ENCODE measurements at places on chromosomes 2 and 18.

DNA sequence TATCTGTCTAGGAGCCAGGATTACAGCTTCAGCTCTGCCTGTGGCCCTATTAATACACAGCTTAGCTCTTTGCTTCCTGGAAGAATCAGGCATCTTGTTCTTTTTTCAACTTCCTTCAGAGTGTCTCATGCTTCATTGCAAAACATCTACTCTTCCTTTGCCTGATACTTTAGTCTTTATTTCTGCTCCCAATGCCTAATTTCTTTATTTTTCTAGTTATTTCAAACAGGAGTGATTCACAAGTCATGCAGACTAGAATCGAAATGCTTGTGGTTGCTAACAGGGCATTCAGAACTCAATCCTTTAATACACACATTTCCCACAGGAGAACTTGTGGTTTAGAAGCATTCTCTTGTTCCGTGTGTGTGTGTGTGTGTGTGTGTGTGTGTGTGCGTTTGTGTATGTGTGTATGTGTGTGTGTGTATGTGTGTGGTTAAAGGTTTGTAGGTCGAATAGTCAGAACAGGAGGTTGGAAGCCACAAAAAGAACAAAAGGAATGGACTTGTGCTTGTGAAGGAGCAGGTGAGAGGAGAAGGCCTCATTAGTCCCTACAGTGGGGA lies 28.3 kb upstream of the INSIG2 start:
- no peak for DNase-seq

DNA sequence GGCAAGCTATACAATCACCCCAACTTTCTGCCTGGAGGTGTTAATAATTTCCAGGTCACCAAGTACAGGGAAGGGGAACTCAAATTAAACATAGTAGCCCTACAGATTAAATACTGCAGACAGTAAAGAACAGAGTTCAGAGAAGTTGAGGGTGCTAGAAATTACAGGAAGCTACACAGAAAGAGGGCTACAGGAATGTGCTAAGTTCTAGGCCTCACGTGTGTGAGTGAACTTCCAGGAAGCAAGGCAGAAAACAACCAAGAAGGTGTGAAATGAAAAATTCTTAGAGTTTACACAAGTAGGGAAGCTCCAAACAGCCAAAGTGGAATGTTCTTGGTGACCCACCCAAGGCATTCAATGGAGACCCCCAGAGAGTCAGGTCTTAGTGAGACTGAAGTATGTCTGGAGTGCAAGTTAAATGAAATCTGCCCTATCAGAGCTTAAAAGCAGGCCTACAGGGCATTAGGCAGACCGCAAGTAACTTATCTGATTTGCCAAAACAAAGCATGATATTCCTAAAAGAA lies 58.1 kb upstream of the RNU4ATAC start:
- DNase-seq = no peak

- DNase-seq = no peak
Observed at GRCh38 chr2:121501554-121501953, 29.1 kb upstream of the RNU4ATAC start.

- no peak for DNase-seq
Observed at GRCh38 chr18:79299272-79299671, 96.5 kb upstream of the NFATC1 start.

DNA sequence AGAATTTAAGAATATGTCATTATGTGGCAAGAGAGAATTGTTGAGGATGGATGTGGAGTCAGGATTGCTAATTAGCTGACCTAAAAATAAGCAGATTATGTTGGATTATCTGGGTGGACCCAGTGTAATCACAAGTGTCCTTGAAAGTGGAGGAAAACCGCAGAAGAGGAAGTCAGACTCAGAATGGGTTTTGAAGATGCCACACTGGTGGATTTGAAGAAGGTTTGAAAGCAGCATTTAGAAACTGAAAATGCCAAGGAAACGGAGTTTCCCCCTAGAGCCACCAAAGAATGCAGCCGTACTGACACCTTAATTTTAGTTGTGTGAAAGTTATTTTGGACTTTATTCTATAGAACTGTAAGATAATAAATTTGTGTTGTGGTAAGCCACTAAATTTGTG lies 41.6 kb upstream of the DPP10 start:
- no peak for DNase-seq

GRCh38 chr2:70922235-70923234 lies 13.2 kb upstream of the ATP6V1B1 start:
- DNase-seq = no peak

DNA sequence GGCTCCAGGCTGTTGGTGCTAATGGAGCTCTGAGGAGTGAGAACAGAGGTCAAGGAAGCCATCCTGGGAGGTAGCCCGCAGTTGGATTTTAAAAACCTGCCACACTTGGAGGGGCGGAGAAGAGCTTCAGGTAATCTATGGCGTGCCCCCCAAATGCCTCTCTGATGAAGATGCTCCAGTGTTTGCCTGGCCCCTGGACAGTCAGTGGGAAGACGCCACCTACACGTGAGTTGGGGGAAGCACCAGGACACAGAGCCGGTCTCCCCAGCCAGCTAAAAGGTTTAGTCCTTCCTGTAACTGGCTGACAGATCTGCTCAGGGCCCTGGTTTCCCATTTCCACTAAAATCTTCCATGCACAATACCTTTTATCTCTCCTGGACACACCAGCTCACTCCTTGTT lies 225.0 kb downstream of the TTC32 start:
- peak; percentile 52 for DNase-seq

DNA sequence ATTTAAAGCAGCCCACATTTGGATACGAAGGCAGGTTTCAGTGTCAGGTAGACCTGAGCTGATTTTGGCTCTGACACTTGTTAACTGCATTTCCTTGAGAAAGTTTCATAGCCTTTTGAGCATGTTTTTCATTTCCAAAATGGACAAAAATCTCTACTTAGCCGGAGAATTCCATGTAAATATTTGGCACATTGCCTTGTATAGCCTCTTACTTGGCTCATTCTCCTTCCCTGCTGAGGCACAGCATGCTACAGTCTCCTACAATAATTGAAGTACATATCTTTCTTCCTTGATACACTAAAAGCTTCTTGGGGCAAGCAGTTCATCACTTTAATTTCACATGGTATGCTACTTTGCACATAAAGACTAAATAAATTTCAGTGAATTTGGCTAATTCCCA lies 772.2 kb upstream of the CHAC2 start:
- no peak for DNase-seq

DNA sequence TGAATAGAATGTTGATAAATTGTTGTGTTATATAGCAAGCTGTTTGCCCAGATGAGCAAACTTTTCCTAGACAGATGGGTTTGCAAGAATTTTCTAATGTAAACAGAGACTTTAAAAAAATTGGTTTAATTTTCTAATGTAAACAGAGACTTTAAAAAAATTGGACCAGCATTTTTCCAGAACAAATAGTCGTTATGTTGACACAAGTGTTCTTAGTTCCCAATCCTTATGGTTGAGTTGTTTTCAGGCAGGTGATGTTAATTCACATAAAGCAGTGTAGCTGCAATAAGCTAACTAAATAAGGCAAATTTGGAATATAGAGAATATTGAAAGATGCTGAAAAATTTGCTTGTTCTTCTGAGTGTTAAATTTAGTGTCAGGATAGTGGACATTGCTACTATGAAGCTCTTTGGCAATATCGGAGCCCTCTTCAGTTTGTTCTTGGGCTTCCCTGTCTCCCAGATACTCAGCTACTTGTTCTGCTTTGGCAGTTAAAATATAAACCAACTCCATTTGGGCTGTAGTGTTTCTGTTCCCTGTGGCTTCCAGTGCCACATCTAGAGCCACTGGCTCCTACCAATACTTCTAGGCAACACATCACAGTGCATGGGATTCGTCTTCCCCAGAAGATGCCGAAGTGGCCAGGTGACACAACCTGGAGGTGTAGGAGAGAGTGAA lies 105.7 kb downstream of the DYNAP start:
- no peak for DNase-seq

DNA sequence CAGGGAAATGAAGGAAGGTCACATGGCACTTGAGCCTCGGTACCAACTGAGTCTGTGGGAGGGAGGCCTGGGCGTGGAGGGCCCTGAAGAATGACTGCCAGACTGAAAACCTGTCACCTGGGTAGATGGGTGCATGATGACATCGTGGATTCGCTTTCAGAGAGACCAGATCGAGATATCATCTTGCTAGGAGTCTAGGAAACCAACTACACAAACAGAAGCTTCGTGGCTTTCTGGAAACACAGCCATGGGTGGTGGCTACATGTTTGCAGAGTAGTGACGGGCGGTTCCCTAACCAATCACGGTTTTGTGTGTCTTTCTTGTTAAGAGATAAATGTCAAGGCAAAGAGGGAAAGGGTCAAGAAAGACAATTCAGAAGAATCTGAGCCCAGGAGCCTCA lies 155.0 kb downstream of the EIPR1 start:
- DNase-seq = no peak

DNA sequence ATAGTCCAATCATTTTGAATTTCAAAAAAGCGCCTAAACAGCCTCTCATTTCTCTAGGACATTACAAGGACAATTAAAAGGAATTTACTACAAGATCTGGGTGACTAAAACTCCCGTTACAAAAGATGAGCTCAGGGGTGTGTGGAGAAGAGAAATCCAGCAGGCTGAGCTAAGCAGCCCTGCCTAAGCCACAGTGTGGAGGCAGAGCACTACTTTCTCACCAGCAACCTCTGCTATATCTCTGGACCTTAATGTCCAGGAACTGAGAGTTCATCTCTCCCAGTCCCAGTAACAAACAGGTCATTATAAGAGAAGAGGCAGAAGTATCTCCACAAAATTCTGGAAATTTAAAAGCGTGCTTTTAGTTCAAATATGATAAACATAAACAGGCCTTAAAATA lies 18.9 kb upstream of the ANKRD62 start:
- DNase-seq = peak; percentile 24

DNA sequence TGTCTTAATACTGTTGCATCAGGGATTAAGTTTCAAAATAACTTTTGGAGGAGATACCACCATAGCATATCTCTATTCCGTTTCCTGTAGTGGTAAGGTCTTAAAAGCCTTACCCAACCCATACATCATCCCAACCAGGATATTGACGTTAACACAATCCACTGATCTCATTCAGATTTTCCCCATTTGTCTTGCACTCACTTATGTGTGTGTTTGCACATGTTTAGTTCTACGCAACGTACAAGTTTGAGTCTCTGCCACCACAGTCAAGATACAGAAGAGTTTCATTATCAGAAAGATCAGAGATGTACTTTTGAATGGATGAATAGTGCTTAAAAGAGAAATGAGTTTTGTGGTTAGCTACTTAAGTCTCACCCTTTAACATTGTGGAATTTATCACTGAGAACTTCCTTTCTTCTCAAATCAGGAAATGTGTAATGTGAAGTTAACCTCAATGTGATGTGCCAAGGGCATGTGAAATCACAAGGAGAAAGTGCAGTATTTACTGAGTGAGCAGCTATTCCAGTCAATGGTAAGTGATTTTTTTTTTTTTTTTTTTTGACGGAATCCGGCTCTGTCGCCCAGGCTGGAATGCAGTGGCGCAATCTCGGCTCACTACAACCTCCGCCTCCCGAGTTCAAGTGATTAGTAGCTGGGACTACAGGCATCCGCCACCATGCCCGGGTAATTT lies 69.2 kb upstream of the EPHA4 start:
- no peak for DNase-seq

DNA sequence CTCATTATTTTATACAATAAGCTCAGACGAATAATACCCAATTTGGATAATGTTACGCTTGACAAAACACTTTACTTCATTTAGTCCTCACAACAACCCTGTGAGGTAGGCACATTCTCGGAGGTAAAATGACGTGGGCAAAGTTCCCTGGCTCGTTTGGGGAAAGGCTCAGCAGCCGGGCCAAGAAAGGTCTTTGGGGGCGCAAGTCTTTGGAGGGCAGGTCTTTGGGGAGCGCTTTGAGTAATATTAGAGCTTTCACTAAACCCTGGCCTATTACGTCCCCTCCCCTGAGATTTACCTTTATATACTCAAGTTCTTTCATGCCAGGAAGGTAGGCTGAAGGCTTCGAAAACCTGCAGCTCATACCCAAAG lies 427 bp downstream of the RBKS start:
- no peak for DNase-seq

DNA sequence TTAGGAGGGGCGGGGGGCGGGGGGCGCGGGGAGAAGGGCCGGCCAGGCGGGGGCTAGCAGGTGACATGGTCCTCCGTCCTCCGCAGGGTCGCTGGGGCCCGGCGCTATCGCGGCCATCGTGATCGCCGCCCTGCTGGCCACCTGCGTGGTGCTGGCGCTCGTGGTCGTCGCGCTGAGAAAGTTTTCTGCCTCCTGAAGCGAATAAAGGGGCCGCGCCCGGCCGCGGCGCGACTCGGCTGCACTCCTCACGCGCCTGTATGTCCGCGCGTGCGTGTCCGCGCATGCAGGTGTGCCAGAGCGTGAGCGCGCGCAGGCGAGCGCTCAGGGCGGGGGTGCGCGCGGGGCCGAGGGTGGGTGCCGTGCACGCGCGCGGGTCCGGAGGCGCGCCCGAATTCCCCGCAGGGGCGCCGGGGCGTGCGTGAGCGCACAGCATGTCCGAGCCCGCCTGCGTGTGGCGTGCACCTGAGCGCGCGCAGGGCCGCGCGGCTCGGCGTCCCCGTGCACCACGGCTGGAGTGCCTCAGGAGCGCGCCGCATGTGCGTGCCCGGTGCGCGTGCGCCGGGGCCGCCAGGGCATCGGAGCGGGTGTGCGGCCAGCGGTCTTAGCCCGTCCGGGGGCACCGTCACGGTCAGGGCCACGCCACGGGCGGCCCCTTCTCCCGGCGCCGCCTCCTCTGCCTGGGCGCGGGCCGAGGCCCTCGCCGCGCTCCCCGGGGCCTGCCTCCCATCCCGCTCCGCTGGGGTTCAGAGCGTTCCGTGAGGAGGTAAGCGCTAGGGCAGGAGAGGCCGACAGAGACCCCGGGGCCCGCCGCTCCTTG lies 6.3 kb downstream of the SNORC start:
- DNase-seq = peak; percentile 70

DNA sequence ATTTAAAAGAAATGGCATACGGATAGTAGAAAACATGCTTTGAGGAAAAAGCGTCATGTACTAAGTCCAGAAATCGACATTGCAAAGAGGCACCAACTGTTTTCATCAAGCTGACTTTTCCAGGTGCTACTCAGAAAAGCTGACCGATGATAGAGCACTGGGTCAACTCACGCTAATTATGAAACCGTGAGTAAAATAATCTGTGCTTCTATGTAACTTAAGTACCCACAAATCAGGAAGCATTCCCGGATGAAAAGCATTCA lies 353 bp upstream of the NUP35 start:
- no peak for DNase-seq

DNA sequence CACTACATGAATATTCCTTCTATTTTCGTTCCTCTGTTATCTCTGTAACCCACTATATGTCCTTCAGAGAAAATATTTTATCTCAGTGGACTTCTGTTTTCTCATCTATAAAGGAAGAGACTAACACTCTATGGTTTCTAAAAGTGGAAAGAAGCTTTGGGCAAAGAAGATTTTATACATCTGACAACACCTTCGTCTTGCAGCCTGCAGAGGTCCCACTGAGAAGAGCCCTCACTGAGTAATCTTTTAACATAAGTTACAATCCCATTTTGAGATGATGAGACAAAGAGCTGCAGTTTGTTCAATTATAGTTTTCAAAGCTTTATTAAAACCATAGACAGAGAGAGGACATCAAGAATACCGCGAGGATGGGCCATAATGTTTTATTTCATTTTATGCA lies 28.7 kb downstream of the XIRP2 start:
- DNase-seq = no peak

All from neural progenitor cell (in vitro differentiated cells).